GM19239 (cell line): ENCODE measurements at places on chromosomes 11 and 22.

- no peak for DNase-seq
Observed at GRCh38 chr11:34890812-34891211, 25.4 kb downstream of the APIP start.

DNA sequence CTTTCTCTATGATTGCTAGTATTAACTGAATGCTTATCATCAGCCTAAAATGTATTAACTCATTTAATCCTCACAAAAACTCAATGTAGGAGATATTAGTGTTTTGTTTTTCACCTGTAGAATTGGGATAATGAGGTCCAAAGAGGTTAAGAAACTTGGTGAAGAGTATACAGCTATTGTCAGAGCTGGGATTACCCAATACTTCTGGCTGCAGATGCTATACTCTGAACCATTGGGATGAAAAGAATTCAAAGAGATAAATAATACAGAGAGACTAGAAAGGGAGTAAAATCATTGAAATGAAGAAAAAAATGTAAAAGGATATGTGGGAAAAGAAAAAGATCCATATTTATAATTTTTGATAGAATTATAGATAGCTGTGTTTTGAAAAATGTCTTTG, 137.1 kb downstream of the TRPC6 start:
- no peak for DNase-seq

- DNase-seq: peak; percentile 27
Observed at GRCh38 chr11:13140028-13140870, 131.1 kb downstream of the RASSF10 start.

GRCh38 chr11:130328420-130328819, 13.7 kb upstream of the ZBTB44 start:
- no peak for DNase-seq

GRCh38 chr11:120182790-120183491, 27.9 kb upstream of the OAF start:
- DNase-seq: no peak

DNA sequence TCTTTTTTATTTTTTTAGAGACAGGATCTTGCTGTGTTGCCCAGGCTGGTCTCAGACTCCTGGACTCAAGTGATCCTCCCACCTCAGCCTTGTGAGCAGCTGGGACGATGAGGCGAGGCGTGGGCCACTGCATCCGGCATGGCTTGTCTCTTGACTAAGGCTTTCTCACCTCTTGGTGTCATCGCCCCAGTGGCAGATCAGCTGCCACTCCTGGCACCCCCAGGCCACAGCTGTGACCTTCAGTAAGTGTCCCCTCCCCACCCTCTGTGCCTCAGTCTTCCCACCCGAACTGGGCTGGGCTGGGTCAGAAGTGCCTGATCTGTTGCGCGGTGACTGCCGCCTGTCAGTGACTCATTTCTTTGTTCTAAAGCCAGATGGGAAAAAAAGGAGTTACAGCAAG, 3.6 kb downstream of the SYNGR1 start:
- no peak for DNase-seq

GRCh38 chr11:72336163-72336562, 92.2 kb upstream of the PHOX2A start:
- no peak for DNase-seq

- DNase-seq: no peak
Observed at GRCh38 chr11:15189641-15190365, 75.1 kb downstream of the INSC start.

DNA sequence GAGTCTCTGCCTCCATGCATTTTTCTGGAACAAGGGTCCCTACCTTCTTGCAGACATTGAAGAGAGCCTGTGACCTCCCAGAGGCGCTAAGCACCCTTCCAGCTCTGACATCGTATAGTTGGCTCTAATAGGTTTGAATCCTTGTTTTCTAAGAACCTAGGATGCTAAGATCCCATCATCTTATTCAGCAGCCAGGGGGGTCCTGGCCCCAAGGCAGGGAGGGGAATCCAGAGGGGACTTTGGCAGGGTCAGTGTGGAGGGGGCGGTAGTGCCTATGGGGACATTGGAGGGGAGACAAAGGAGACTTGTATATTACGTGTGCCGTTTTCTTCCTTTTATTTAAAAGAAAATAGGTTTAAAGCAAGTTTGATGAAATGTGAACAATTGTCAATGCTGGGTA, 3.4 kb upstream of the LRRC10B start:
- DNase-seq: no peak

- peak; percentile 94 for DNase-seq
Observed at GRCh38 chr22:37849089-37849751, at the start of gene EIF3L. Gene EIF3L (plus strand): TSS chr22:37849419. CDS start chr22:37849450, 31 bp downstream.

GRCh38 chr22:16965560-16965959, 42.5 kb downstream of the GAB4 start:
- DNase-seq: no peak
